ENCODE measurements at places on chromosomes 7 and 10. TPM values are rescaled to one million over a fixed set of nuclear protein-coding genes. Genes with fewer than 3 reads are reported as not detected.

OPN4 gene
- not detected for total RNA-seq

- no peaks in the 10 kb centered on the region for H3K36me3 ChIP-seq
- H3K27me3 ChIP-seq: peaks cover 2% of the 10 kb centered on the region
- H3K4me3 ChIP-seq: no peak overlapping the region
Measured at GRCh38 chr10:65565246-65565645, 1360.6 kb upstream of the LRRTM3 start.

GRCh38 chr10:80497187-80498077, 40.3 kb upstream of the SH2D4B start:
- no peak for DNase-seq
- peaks cover 16% of the 10 kb centered on the region for H3K36me3 ChIP-seq
- peaks cover 83% of the 10 kb centered on the region for H3K4me1 ChIP-seq
- no peaks in the 10 kb centered on the region for H3K27me3 ChIP-seq
- H3K27ac ChIP-seq: peak overlapping the region; percentile 93

NET1 gene
- total RNA-seq: 16.1 TPM

DNA sequence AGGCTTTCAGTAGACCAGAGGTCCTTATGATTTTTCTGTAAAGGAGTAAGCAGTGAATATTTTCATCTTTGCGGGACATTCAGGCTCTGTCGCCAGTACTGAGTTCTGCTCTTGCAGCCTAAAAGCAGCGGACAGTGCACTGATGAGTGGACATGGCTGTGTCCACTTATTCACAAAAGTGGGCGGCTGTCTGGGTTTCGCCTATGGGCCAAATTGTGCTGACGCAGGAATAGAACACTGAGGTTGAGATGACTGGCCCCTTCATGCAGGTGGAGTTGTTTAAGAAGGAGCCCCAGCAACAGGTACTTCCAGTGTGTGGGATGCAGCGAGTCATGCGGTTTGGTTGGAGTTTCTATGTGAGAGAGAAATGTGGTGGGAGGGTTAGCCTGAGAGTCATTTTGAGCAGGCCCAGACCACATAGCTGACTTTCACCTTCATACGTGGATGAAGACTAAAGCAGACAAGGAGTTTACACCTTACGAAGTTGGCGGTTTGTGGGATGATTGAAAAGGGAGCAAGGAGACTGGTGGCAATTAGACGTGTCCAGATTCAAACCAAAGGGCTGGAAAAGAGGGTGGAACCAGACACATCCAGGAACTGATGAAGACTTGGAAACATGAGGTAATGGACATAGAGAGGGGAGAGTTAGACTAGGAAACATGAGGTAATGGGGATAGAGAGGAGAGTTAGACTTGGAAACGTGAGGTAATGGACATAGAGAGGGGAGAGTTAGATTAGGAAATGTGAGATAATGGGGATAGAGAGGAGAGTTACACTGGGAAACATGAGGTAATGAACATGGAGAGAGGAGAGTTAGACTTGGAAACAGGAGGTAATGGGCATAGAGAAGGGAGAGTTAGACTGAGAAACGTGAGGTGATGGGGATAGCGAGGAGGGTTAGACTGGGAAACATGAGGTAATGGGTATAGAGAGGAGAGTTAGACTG, 38.2 kb downstream of the WDR37 start:
- no peak overlapping the region for H3K27ac ChIP-seq
- H3K4me1 ChIP-seq: peaks cover 9% of the 10 kb centered on the region
- no peak overlapping the region for H3K4me3 ChIP-seq
- H3K36me3 ChIP-seq: peaks cover 5% of the 10 kb centered on the region
- no peaks in the 10 kb centered on the region for H3K27me3 ChIP-seq
- DNase-seq: no peak

DNA sequence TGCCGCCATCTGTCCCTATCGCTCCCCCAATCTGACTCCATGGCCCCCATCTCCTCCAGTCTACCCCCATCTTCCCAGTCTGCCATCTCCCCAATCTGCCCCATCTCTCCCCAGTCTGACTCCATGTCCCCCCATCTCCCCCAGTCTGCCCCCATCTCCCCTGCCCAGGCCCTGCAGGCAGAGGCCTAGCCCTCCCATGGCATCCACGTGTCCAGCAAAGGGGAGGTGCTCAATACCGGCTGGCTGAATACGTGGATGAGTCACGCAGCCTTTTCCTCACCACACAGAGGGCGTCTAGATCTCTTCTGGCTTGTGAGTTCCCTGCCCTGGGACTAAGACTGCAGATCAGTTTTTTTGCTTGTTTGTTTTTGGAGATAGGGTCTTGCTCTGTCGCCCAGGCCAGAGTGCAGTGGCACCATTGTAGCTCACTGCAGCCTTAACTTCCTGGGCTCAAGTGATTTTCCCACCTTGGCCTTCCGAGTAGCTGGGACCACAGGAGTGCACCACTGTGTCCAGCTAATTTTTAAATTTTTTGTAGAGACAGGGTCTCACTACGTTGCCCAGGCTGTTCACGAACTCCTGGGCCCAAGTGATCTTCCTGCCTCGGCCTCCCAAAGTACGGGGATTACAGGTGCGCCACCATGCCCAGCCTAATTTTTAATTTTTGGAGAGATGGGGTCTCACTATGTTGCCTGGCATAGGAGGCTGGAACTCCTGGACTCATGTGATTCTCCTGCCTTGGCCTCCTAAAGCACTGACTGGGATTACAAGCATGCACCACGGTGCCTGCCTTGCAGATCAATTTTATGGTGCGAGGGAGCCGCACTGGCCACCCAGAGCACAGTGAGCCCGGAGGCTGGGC, 15.3 kb upstream of the GPR146 start:
- peak; percentile 39 for DNase-seq
- H3K4me1 ChIP-seq: peaks cover 36% of the 10 kb centered on the region
- H3K36me3 ChIP-seq: no peaks in the 10 kb centered on the region
- no peaks in the 10 kb centered on the region for H3K27me3 ChIP-seq
- H3K27ac ChIP-seq: peak overlapping the region; percentile 65

DNA sequence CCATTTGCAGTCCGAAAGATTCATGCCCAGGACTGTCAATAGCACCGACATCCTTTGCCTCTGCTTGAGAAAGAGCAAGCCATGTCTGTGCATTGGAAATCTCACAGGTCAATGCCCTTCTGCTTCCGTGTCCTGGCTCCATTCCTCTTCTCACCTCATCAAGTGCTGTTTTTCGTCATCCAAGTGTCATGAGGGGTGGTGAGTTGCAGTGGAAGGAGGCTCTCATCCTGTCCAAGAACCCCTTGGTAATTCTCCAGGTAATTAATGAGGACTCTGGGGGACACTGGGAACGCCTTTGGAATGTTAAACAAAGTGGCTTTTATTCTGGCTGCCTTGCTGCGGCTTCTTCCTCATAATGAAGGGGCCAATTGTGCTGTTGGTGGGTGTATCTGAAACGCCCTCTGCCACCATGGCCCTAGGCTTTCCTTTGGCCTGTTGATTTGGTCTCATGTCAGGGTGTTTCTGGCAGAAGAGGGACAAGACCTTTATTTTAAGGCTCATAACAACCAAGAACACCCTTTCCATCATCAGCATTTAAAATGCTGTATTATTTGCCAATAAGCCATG, 57.7 kb downstream of the PPP1R3C start:
- H3K27ac ChIP-seq: no peak overlapping the region
- H3K4me1 ChIP-seq: no peaks in the 10 kb centered on the region
- H3K36me3 ChIP-seq: peaks cover 2% of the 10 kb centered on the region
- peaks cover 17% of the 10 kb centered on the region for H3K27me3 ChIP-seq
- DNase-seq: no peak

- no peak for DNase-seq
- no peak within 1 kb of the TSS for H3K4me3 ChIP-seq
- H3K27me3 ChIP-seq: peaks cover 29% of the 10 kb centered on the region
Measured at GRCh38 chr7:100949227-100949932, at the start of gene MUC3A. Gene MUC3A (plus strand): TSS chr7:100949534. CDS start chr7:100949625, 91 bp downstream.

CDNF gene
- 0.62 TPM for total RNA-seq

- peak overlapping the region; percentile 45 for H3K27ac ChIP-seq
- H3K4me1 ChIP-seq: no peaks in the 10 kb centered on the region
- H3K27me3 ChIP-seq: no peaks in the 10 kb centered on the region
Measured at GRCh38 chr10:92493362-92493761, 80.5 kb downstream of the IDE start.

GRCh38 chr10:75980419-75981002, 549.1 kb downstream of the LRMDA start:
- DNase-seq: no peak
- H3K27ac ChIP-seq: no peak overlapping the region
- no peaks in the 10 kb centered on the region for H3K36me3 ChIP-seq
- no peak overlapping the region for H3K4me3 ChIP-seq
- H3K4me1 ChIP-seq: no peaks in the 10 kb centered on the region

- no peak overlapping the region for H3K4me3 ChIP-seq
- H3K36me3 ChIP-seq: no peaks in the 10 kb centered on the region
- H3K27me3 ChIP-seq: no peaks in the 10 kb centered on the region
- no peaks in the 10 kb centered on the region for H3K4me1 ChIP-seq
Measured at GRCh38 chr7:11449316-11449715, 382.7 kb downstream of the THSD7A start.

HOXA6 gene
- total RNA-seq: not detected

DBNL gene
- total RNA-seq: 91.1 TPM

- no peak for DNase-seq
- peak overlapping the region; percentile 96 for H3K4me3 ChIP-seq
- peaks cover 33% of the 10 kb centered on the region for H3K4me1 ChIP-seq
- peak overlapping the region; percentile 95 for H3K27ac ChIP-seq
- H3K27me3 ChIP-seq: no peaks in the 10 kb centered on the region
Measured at GRCh38 chr7:87344446-87344845, 1.0 kb upstream of the CROT start.

NYAP1 gene
- 1.3 TPM for total RNA-seq

GRCh38 chr7:149027055-149027454, 1.2 kb downstream of the PDIA4 start:
- DNase-seq: no peak
- H3K4me3 ChIP-seq: peak overlapping the region; percentile 93
- peak overlapping the region; percentile 96 for H3K27ac ChIP-seq
- H3K4me1 ChIP-seq: peaks cover 45% of the 10 kb centered on the region

- DNase-seq: no peak
- no peak overlapping the region for H3K27ac ChIP-seq
- H3K4me3 ChIP-seq: peak overlapping the region; percentile 15
- H3K27me3 ChIP-seq: peaks cover 27% of the 10 kb centered on the region
Measured at GRCh38 chr10:1454428-1454827, 282.9 kb downstream of the ADARB2 start.

- H3K4me1 ChIP-seq: peaks cover 2% of the 10 kb centered on the region
- no peak for DNase-seq
- H3K4me3 ChIP-seq: no peak overlapping the region
- peaks cover 54% of the 10 kb centered on the region for H3K27me3 ChIP-seq
- peaks cover 3% of the 10 kb centered on the region for H3K36me3 ChIP-seq
- no peak overlapping the region for H3K27ac ChIP-seq
Measured at GRCh38 chr10:24202181-24202570, 6.8 kb upstream of the KIAA1217 start.

DNA sequence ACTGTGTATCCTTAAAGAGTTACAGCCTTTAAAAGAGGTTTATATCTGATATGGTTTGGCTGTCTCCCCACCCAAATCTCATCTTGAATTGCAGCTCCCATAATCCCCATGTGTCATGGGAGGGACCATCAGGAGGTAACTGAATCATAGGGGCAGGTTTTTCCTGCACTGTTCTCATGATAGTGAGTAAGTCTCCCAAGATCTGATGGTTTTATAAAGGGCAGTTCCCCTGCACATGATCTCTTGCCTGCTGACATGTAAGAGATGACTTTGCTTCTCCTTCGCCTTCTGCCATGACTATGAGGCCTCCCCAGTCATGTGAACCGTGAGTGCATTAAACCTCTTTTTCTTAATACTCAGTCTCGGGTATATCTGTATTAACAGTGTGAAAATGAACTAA, 9.7 kb downstream of the RTKN2 start:
- no peak overlapping the region for H3K27ac ChIP-seq
- DNase-seq: no peak
- H3K27me3 ChIP-seq: peaks cover 6% of the 10 kb centered on the region

DNA sequence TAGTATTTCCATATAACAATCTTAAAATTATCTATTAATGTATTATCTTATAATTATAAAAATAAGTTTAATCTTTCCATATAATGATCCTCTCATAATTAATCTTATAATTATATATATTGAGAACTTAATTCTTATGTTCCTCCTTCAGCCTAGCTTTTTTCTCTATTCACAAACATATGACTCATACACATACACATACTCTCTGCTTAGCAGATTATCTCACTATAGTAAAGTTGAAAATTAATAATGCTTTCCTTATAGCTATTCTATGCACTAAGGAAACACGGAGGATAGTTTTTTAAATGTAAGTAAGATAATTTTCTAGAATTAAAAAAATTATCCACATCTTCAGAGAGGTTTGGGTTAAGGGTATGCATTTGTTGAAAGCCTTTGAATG, 47.7 kb upstream of the ITGB8 start:
- no peaks in the 10 kb centered on the region for H3K36me3 ChIP-seq
- H3K27me3 ChIP-seq: peaks cover 4% of the 10 kb centered on the region
- H3K4me3 ChIP-seq: no peak overlapping the region
- H3K4me1 ChIP-seq: no peaks in the 10 kb centered on the region
- H3K27ac ChIP-seq: no peak overlapping the region
- no peak for DNase-seq

- no peak overlapping the region for H3K27ac ChIP-seq
- H3K4me3 ChIP-seq: no peak overlapping the region
- H3K27me3 ChIP-seq: peaks cover 30% of the 10 kb centered on the region
- no peak for DNase-seq
- peaks cover 2% of the 10 kb centered on the region for H3K36me3 ChIP-seq
Measured at GRCh38 chr10:125029584-125030242, 87.8 kb downstream of the ZRANB1 start.

GRCh38 chr10:49120911-49121310, 5.6 kb upstream of the VSTM4 start:
- no peak overlapping the region for H3K27ac ChIP-seq
- DNase-seq: no peak
- no peaks in the 10 kb centered on the region for H3K4me1 ChIP-seq
- no peak overlapping the region for H3K4me3 ChIP-seq
- no peaks in the 10 kb centered on the region for H3K36me3 ChIP-seq

Data from T-helper 17 cell (primary cell).